Activated CD8-positive, alpha-beta memory T cell treated with anti-CD3 and anti-CD28 coated beads, Interleukin-2, amount 50 U/mL, for 48 hours (primary cell): ENCODE measurements at places on chromosomes 7 and 10.

GRCh38 chr7:8566016-8566415 is 132.6 kb downstream of the NXPH1 start:
- DNase-seq = no peak

- DNase-seq = peak; percentile 85
Observed at GRCh38 chr7:873367-874002, 2.9 kb upstream of the GET4 start.

DNA sequence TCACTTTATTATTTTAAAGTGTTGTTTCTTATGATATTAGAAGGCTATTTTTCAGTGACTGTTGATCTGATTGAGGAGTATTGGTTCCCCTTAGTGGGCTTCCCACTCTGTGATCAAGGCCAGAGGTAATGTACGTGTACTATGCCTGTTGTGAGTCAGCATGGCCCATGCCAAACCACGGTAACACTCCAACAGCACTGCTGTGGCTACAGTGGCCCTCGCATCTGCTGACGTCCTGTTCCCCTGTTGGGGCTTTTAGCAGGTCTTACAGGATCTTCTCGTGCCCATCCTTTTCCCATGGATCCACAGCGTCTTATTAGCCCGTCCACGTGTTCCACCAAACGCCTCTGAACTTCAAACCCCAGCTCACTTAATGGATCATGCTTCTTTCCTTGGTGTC is 964.6 kb upstream of the CELF2 start:
- no peak for DNase-seq

GRCh38 chr10:114749014-114749413 is 72.6 kb upstream of the FHIP2A start:
- DNase-seq = no peak

DNA sequence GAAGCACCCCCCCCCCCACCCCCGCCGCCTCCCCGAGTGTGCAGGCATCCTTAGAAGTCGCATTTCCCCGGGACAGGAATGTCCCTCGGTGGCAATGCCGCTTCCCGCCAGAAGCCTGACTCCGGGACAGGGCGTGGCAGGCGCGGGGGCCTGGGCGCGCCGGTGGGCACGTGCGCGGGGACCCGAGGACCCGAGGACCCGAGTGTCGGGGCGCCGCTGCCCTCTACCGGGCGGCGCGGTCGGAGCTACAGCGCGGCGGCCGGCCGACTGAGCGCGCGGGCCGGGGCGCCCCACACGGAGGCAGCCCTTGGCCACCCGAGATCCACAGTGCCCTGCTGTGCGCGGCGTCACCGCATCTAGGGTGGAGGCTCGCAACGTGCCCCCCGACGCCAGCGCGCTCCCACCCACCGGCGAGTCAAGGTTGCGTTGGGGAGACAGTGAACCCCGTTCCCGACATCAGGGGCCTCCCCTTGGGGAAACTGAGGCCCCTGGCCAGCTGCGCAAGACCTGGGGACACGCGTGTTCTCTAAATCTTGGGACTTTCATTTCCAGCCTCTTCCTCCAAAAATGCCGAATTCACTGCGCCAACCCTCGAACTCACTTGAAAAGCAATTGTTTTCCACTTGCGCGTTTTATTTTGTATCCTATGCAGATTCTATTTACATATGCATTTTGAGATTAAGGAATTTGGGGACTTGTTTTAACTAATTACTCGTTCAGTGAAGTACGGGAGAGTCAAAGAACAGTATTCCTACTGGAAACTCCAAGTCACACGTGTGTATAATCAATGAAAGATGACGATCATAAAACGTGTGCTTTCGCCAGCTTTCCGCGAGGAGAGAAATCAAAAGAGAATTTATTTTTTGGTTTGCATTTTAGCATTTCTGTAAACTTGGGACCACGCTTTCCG is 3.1 kb upstream of the CUX1 start:
- peak; percentile 82 for DNase-seq

DNA sequence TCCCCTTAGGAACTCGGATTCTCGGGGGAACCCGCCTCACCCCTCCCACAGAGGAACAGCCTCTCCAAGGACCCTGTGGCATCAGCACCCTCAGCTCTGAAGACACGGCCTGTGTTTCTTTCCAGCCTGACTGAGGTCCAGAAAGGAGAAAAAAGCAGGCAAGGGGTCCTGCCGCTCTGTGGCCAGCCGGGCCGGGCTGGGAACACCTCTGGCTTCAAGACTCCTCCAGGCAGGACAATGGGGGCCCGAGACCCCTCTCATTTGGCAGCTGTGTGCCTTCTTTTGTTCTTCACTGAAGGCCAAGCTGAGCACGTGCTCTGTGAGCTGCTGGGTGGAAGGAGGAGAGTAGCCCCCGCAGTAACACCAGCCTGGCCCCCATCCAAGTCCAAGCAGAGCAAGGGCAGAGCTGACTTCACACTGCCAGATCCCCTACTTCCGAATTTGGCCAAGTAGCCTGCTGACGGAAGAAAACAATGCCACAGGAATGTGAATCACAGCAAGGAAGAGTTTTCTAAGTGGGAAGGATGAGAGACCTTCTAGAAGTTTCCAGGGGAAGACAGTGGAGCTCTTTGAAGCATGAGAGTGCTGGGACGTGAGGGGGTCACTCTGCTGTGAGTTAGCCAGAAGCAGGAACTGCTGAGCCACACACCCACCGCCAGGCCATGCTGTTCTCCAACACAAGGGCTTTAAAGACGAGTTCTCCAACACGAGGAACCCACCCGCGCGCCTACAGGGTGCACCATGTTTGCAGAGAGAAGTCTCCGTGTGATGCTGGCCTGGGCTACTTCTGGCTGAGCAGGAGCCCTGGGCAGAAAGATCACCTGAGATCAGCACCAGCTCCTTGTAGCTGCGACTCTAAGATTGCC is 3.1 kb downstream of the CNPY1 start:
- DNase-seq = no peak

- DNase-seq = no peak
Observed at GRCh38 chr7:22417349-22417748, 60.4 kb upstream of the RAPGEF5 start.

GRCh38 chr10:6624392-6624791 is 44.3 kb upstream of the PRKCQ start:
- DNase-seq = no peak

DNA sequence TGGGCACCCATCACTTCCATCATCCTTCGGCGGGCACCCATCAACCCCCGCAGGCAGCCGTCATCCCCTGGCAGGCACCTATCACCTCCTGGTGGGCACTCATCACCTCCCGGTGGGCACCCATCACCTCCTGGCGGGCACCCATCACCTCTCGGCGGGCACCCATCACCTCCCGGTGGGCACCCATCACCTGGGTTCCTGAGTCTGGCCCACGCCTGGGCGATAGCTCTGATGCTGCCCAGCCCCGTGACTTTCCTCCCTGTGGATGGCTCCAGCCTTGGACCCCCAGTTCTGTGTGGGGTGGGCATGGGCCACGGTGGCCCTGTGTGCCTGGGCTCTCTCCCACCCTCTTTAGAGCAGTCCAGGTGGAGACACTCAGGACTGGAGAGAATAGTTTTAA is 29.0 kb downstream of the PFKFB3 start:
- DNase-seq = no peak

DNA sequence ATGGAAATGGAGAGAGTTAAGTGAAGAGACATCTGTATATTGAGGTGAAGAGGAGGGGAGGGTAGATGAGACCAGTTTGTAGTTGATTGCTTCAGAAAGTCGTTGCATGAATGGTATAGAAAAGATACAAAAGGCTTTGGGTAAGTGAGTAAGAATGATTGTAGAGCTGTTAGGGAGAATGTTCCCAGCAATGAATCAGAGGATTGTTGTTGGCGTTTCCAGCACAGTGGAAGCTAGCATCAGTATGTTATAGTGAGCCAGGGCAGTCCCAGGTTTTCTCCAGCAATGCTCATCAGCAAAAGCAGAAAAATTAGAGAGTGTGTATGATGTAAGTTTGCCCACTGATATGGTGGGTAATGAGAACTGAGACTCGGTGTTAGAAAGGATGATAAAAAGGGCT is 15.4 kb upstream of the CDK6 start:
- DNase-seq = no peak

DNA sequence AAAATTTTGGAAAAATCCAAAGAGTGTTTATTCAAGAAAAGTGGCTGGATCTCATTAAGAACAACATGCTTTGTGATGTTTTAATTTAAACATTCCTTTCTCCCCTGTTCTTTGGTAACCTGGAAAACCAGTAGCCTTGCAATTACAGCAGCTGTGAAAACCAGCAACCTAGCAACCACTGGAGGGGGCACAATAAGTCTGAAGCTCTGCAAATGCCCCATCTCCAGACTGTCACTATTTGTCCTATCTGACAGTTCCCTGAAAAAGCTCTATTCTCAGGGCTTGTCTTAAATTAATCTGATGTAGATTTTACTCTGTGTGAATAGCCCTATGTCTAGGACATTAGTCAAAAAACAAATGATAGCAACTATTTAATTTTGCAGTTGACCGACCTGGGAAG is 137.6 kb upstream of the THSD7A start:
- DNase-seq = no peak

DNA sequence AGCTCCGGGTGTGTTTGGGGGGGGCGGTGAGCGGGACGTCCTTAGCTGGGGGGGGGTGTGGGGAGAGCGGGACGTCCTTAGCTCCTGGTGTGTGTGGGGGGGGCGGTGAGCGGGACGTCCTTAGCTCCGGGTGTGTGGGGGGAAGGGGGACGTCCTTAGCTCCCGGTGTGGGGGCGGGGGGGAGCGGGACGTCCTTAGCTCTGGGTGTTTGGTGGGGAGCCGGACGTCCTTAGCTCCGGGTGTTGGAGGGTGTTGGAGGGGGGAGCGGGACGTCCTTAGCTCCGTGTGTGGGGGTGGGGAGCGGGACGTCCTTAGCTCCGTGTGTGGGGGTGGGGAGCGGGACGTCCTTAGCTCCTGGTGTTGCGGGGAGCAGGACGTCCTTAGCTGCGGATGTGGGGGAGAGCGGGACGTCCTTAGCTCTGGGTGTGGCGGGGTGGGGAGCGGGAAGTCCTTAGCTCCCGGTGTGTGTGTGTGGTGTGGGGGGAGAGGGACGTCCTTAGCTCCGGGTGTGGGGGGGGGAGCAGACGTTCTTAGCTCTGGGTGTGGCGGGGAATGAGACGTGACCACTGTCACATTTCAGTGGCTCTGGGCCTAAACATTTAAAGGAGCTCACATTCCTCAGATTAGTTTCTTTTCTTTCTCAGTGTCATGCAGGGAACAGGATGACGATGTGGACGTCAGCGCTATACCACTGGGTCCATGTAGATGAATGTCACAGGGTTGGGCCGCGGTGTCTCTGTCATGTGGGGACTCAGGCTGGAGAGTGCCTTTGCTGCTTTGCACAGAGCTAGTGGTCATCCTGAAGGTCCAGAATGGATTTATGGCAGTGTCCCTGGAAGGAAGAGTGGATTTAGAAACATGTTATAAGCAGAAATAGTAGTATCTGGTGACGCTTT is 7.5 kb downstream of the DYNC2I1 start:
- DNase-seq = peak; percentile 73

- DNase-seq = no peak
Observed at GRCh38 chr7:26648554-26648953, 215.8 kb downstream of the SKAP2 start.
